ENCODE measurements at places on chromosomes 11 and 22.
A peak's percentile ranks its signal among the peaks of the same experiment; 100 is the strongest.

DNA sequence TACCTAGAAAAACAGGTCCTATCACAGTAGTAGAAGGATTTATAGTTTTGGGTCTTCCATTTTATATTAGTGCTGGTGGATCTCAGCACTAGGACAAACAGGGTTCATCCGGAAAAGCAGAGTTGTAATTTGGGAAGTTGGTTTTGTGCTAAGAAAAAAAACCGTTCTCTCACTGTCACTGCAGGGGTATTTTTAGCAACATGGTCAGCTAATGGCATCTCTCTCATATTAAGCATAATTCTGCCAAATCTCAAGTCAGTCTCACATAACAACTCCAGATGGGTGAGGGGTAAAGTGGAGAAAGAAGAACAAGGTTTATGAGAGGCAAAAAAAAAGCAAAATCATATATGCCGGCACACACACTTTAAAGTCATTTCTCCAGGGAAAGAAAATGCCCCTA, 51.6 kb upstream of the GDPD4 start:
- DNase-seq, result no peak

DNA sequence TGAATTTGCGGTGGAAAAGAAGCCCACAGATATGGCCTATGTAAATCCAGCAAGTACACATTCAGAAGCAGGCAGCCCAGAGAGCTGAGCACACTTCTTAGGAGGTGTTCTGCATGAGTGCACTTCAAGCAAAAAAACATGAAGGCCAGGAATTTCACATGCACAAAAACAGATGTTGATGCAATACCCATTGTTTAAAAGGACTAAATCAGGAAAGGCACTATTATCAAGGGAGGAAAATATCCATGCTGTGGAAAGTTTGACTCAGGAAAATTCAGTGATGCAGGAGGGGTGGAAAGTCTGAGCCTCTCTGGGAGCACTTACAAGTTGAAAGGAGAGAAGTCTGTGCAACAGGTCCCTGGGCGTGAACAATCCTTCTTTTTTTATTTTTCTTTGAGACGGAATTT, 15.8 kb upstream of the CARS1 start:
- no peak for DNase-seq

DNA sequence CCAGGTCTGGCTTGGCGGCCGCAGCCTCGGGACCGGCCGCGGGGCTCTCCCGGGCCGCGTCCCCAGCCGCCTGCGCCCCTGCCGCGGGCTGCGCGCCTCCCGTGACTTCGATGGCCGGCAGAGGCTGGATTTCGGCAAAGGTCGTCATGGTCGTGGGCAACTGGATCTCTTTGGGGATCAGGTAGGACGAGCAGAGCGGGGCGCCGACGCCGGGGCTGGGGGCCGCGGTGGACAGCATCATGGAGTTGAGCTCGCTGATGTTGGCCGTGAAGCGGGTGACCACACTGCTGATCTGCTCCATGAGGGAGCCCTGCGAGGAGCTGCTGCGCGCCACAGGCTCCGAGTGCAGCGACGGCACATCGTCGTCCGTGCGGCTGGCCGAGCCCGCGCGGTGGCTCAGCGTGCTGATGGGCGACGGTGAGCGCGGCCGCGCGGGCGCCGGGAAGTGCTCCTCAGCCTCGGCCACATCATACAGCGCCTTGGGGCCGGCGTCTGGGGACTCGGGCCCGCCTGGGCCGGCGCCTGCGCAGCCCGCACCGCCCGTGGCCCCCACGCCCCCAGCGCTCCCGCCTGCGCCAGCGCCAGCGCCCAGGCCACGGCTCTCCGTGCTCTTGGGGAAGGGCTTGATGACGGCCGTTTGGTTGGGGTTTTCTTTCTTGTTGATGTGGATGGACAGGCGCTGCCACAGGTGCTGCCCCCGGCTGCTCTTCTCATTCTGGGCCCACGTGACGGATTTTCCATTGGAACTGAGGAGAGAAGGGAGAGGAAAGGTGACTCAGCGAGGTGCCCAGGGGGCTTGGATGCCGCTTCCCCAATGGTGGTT, 171.4 kb upstream of the CTSC start:
- DNase-seq, result no peak

DNA sequence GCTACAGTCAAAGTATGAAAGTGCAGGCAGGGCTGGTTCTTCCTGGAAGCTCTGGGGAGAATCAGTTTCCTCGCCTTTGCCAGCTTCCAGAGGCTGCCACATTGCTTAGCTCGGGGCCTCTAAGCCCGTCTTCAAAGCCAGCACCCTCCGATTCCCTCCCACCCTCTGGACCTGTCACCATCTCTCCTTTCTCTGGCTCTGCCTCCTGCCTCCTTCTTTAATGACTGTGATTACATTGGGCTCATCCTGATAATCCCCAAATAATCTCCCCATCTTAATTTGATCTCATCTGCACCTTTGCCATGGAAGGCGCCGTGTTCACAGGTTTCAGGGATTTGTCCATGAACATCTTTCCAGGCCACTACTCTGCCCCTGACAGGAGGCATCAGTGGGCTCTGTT, 42.5 kb downstream of the MCM5 start:
- DNase-seq, result no peak

DNA sequence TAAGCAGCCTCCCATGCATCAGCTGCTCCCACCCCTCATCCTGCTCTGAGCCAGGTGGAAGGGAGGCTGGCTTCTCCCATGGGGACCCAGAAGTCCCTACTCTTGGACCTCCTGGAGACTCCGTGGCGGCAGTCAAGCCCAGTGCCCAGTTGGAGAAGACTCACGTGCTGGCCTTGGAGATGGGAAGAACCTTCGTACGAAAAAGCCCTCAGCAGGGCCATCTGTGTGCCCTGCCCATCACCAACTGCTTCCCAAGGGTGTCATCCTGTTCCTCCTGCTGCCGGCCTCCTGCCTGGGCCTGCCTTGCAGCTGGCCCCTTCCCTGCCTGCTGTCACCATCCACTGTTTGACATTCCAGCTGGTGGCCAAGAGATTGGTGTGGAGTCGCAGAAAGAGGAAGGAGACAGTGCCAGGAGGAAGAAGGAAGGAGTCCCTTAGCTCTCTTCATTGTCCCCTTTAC, 28.0 kb downstream of the ARHGAP1 start:
- DNase-seq, result peak; percentile 67

DNA sequence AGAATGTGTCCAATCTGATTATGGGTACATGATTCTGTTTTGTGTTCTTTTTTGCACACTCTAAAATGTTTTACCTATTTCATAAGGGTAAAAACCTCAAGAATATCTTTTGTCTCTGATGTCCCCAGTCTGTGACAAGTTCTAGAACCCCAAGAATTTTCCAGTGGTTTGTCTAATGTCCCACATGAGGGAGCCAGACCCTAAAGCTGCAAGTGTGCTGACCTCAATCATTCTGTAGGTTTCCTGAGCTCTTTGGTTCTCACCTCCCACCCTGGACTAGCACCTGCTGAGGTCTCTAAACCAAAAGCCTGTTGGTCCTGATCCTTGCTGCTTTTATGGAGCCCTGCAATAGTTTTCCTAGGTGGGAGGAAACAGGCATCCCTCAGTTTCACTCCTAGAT, 149.8 kb upstream of the MPPED2 start:
- no peak for DNase-seq

GRCh38 chr11:131411636-131412035, 41.2 kb downstream of the NTM start:
- DNase-seq, result no peak

- DNase-seq, result no peak
Observed at GRCh38 chr22:32684822-32685187, 116.7 kb upstream of the TIMP3 start.

DNA sequence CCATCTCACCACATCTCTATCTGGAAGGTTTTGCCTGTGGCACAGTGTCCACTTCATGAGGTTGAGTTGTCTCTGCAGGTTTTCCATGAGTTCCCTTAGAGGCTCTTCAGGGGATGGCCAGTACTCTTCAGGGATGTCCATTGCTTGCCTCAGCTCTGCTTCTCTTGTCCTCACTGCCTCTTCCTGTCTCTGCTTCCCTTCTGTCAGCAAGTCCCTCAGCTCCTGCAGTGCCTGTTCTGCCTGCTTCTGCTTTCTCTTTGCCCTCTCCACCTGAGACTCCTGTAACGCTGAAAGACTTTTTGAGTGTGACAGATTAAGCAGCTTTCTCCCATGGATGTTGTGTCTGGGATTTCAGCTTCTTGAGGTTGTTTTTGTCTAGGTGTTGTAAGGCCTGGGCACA, 38.2 kb upstream of the MRPL17 start:
- DNase-seq, result no peak

DNA sequence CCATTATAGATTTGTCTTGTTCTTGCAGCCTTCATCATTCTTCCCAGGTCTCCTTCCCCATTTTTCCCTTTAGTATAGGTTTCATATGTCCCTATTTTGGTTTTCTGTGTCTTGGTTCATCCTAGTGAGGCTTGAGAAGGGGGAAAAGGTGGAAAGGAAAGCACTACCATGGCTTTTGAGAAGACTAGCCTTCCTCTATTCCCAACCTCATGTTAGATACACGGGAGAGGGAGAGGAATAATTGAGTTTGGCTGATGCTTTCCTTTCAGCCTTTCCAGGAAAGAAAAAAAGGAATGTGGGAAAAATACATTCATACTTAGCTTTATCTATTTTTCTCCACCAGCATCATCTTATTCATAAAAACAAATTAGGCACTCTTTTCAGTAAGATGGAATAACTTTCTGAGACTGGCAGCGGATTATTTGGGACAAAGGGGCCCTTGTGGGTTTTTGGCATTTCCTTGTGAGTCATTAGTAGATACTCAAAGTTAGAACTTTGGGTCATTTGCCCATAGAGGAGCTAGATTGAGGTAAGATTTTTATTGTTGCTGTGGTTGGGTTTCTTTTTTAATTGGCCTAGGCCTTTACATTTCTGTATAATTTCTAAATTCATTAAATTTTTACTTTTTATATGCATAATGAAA, 23.8 kb downstream of the CAPRIN1 start:
- DNase-seq, result no peak

- no peak for DNase-seq
Observed at GRCh38 chr22:32723643-32724042, 77.9 kb upstream of the TIMP3 start.

DNA sequence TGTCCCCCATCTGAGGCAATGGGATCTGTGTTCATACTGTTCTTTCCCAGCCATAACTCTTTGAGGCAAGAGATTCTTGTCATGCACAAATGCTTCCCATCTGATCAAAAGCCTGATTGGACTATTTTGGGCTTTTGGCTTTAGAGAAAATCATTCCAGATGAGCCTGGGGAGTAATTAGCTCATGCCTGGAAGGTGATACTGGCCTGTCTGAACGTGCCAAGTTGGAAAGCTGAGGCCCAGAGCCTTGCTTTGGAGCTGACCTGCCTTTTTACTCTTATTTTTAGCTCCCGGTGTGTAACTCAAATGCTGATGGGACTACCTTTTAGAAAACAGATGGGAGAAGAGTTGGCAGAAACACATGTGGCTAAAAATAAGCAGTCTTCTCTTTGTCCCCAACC, 105.0 kb downstream of the DBX1 start:
- peak; percentile 31 for DNase-seq

DNA sequence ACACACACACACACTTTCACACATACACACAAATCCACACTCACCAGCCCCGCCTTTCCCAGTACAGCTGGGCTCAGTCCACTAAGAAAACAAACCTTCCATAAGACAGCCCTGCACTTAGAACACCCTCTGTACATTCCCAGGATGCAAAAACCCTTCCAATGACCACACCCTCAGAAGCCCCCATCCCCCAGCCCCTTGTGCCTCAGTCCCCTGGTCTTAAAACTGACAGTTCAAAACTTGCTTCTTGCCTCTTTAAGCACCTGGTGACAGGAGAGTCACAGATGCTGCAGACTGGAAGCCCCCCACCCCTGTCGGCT, 23.0 kb downstream of the APLNR start:
- DNase-seq, result no peak

DNA sequence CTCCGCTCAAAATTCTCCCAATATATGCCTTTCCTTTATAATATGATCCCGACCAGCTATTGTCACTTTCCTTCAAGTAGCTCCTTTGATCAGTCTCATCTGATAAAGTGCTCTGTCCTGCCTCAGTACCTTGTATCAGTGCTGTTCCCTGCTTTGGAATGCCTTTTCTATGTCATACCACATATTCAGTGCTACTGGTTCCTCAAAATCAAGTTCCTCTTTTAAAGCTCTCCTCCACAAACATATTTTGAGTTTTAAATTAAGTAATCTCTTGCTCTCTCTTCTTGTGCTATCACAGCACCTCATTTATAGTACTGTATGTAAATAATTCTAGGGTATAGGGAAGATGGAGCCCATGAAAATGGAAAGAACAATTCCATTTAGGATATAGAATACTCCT, 137.1 kb upstream of the CTSC start:
- no peak for DNase-seq

DNA sequence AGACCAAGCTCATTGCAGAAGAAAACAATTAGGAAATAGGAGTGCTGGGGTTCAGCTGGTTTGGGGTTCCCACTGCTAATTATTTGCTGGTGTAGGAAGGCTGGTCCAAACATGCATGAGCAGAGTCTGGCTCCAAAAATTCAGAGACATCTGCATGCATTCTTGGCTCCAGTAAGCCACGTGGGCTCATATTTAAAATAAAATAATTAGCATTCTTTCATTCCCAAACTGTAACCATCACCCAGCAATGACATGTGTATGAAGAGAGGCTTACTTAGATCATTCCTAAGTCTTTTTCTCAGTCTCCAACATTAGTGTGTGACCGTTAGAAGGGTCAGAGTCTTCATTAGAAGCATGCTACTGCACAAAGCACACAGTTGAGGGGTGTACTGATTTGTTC, 58.4 kb downstream of the EFCAB6 start:
- no peak for DNase-seq

- no peak for DNase-seq
Observed at GRCh38 chr11:84345597-84345996, 1059.4 kb upstream of the CCDC90B start.

Measured in NCI-H1694 (cell line).